ENCODE measurements at places on chromosomes 7 and 10.

DNA sequence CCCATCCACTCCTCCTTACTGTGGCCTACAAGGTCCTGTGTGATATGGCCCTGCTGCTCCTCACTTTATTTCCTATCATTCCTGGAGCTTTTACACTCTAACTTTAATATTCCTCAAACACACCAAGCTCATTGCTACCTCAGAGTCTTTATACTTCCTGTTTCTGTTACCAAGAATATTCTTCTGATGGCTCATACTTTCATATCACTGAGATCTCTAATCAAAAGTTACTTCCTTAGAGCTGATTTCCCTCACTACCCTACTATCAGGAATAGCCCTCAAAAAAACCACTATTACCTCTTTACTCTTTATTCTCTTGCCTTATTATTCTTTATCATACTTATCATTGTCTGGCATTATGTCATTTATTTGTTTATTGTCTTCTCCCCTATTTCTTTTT lies 5.8 kb upstream of the PPP3CB start:
- no peak for DNase-seq

GRCh38 chr7:7772397-7772821 lies 54.0 kb upstream of the RPA3 start:
- no peak for DNase-seq

GRCh38 chr10:49751636-49752510 lies 10.2 kb downstream of the OGDHL start:
- DNase-seq = no peak

GRCh38 chr7:148819697-148820360 lies 64.3 kb downstream of the EZH2 start:
- peak; percentile 65 for DNase-seq

DNA sequence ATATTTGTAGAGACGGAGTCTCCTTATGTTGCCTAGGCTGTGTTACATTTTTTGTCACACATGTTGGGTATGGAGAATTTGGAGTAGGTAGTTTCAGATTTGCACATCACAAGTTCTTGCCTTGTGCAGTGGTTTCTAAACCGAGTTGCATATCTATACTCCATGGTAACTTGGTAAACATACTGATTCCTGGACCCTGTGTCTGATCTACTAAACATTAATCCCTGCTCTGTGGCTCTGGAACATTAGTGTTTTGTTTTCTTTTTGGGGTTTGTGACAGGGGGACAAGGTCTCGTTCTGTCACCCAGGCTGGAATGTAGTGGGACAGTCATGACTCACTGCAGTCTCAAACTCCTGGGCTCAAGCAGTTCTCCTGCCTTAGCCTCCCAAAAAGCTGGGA lies 24.7 kb downstream of the AUTS2 start:
- DNase-seq = no peak

DNA sequence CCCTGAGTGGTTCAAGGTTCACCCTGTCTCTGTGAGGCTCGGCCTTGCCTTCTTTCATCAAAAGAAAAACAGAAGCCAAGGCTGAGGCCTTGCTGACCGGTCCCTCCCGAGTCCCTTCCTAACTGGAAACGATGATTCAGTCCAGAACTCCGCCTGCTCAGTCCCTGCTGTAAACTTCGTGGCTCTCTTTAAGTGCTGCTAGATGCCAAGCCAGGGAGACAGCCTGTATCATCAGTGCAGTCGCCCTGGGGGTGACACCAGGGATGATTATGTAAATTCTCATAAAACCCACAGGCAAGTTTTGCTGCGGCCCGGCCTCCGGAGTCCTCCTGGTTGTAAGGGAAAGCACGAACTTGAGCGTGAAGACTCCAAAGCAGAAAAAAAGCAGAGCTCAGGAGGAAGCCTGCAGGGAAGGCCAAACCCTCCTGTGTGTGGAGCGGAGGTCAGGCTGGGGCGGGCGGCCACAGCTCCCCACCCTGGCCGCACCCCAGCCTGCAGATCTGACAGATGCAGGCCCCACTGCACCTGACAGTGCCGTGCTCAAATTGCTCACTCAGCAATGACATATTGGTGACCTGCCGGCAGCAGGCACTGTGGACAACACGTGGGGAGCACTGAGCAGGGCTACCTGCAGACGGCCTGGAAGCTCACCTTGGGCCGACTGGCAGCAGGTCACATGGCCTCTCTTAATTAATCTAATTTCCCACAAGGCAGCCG lies 123.4 kb downstream of the DYNC2I1 start:
- DNase-seq = no peak

DNA sequence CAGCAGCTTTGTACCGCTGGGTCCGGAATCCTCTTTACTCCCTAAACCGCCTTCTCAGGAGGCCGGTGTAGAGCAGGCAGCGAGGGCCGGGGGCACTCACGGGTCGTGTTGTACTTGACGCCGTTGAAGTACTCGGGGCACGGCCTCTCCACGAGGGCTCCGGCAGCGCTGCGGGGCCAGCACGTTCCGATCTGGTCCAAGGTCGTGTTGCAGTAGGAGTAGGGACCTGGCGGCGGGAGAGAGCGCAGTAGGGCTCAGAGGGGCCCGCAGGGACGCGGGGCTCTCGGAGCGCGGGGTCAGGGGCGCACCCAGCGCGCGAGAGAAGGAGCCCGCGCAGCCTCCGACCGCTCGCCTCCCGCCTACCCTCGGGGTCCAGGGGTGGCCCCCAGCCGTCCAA lies 443 bp downstream of the CRHR2 start:
- no peak for DNase-seq

- DNase-seq = peak; percentile 30
These were observed 65.8 kb downstream of the CDK13 start for GRCh38 chr7:40015790-40016296.

DNA sequence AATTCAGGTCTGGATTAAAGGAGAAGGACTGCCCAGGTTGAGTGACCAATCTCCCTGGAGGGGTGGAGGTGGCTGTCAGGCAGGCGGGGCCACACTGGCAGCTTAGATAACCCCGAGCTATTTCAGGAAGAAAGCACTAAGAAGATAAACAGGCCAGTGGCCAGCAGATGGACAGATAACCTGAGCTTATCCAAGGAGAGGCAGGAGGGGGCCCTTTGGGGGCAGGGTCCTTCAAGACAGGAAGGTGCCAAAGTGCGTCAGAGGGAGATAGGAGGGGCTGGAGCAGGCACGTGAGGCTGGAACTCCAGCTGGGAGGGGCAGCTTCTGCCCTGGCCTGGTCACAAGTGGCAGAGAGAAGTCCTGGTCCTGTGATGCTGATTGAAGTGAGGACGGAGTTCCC lies 29.8 kb upstream of the PODXL start:
- DNase-seq = no peak

- no peak for DNase-seq
These were observed 6.0 kb upstream of the NANOS1 start for GRCh38 chr10:119023553-119023868.

GRCh38 chr10:78407009-78407711 lies 373.5 kb downstream of the RPS24 start:
- DNase-seq = peak; percentile 93

DNA sequence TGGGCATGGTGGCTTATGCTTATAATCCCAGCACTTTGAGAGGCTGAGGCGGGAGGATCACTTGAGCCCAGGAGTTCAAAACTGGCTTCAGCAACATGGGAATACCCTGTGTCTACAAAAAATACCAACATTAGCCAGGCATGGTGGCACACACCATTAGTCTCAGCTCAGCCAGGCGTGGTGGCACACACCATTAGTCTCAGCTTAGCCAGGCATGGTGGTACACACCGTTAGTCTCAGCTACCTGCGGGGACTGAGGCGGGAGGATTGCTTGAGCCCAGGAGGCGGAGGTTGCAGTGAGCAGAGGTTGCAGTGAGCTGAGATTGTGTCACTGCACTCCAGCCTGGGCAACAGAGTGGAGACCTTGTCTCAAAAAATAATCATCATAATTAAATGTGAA lies 9.0 kb downstream of the LRRC27 start:
- no peak for DNase-seq

- DNase-seq = peak; percentile 61
These were observed 9.2 kb upstream of the PWWP2B start for GRCh38 chr10:132387764-132388210.

GRCh38 chr7:151539088-151539671 lies 19.5 kb upstream of the RHEB start:
- DNase-seq = no peak

GRCh38 chr10:126015413-126015812 lies 119.0 kb downstream of the FANK1 start:
- DNase-seq = no peak

GRCh38 chr10:36354633-36355032 lies 712.5 kb upstream of the FZD8 start:
- DNase-seq = no peak

DNA sequence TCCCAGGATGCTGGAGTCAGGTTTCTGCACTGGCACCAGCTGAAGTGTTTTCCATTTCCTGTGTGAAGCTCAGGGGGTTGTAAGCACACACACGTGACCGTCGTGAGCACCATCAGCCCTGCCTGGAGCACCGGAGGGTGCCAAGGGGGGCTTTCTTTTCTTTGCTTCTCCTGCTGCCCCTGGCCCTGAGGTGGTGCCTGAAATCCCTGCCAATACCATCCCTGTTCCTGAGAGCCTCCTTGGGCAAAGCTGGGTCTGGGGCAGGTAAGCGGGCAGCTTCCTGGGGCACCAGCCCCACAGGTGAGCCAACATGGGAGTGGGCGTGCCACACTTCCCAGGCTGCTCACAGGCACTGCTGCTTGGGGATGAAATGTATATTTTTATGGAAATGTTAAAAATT lies 593.6 kb downstream of the DNAJB6 start:
- no peak for DNase-seq

DNA sequence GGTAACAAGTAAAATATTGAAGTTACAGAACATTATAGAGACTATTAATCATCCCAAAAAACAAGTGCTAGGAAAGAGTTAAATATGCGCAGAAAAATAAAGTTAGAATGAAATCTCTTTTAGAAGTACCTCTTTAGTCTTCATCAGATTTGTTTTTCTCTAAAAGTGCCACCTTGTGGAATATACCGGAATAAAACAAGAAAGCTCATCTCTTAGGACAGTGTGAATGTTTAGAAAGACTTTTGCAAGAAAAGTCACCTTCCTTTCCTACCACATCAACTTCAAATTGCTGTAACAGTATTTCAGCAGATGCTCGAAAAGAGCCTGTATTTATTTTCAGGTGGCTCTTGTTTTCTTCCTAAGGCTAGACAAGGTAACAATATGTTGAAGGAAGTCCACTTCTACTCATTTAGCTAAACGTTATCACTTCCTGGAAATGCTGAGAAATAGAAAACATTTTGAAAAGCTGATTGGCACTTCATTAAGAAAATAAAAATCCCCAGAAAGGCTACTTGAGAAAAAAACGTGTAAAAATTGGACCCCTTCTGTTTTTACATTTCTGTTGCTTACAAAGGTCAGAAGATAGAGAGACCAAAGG lies 19.8 kb upstream of the FAM133B start:
- no peak for DNase-seq

- DNase-seq = no peak
These were observed 40.4 kb downstream of the PROSER2 start for GRCh38 chr10:11863353-11864109.

DNA sequence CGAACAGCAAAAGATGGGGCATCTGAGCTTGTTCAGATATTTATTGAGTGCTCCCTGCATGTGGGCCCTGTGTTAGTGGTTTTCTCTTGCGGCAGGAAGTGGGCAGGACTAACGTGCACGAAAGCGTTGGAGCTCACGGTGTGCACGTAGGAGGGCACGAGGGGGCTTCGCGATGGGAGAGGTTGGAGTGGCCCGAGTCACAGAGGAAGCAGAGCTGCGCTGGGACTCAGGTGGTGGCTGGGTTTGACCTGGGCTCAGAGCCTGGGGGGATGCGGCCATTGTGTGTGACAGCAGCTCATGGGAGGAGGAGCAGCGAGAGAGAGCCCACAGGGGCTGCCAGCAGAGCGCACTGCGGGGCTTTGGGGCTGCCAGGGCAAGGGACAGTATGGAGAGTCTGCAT lies 7.7 kb downstream of the ZSCAN25 start:
- no peak for DNase-seq

DNA sequence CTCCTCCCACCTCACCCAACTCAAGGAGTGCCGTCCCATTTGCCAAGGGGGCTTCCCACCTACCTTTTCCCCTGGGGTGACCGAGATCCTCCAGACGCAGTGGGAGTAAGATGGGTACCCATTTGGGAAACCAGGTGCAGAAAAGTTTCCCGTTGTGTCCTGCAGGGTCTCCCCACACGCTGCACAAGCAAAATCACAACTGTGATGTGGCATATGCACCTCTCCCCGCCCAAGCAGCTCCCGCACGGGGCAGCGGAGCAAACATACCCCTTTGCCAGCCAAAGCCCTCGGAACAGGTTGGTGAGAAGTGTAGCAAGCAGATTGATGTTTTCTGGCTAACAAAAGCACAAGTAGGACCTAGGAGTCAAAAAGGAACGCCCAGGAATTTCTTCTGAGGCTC lies 51.5 kb upstream of the OPALIN start:
- DNase-seq = no peak

GRCh38 chr7:129436335-129436923 lies 2.2 kb downstream of the STRIP2 start:
- no peak for DNase-seq

GRCh38 chr7:37194943-37195342 lies 253.7 kb downstream of the ELMO1 start:
- DNase-seq = no peak

DNA sequence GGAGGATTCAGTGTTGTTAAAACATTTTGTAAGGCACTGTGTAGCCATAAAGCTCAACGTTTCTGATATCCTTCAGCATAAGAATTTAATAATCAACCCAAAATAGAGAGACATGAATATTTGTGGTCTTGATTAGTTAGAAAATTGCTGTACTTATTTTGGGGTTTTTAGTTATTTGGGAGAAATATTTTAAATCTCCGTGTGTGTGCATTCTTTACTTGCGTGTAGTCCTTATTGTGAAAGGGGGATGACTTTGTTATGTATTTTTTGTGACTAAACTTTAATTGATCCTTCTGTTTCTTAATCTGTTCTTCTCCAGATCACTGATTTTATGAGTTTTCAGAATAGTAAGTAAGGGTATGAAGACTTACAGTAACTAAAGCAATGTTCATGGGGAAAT lies 81.2 kb downstream of the ZNRF2 start:
- peak; percentile 56 for DNase-seq

DNA sequence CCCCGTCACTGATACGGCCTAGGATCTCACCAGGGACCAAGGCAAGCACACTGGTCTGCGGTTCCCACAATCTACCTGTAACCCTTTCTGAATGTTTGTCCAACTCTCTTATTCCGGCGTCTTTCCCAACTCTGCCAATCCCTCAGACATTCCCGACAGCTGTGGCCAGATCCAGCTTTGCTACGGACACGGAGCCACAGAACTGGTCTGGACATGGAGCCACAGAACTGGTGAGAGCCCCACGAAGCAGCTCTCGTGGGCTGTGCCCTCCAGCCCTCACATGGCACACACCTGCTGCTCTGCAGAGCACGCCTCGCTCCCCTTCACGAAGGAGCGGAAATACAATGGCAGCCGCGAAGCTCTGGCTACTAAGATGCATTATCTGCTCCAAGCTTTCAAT lies 376.8 kb downstream of the DNAJB6 start:
- no peak for DNase-seq
